ENCODE measurements at places on chromosomes 4 and X. TPM values are rescaled to one million over a fixed set of nuclear protein-coding genes. Genes with fewer than 3 reads are reported as not detected.

Gene XK
- 0.07 TPM for total RNA-seq

Gene CCDC110
- 0.43 TPM for total RNA-seq

Gene HTR2C
- total RNA-seq = not detected

Gene FGFBP2
- total RNA-seq = not detected

Gene QRFPR
- not detected for total RNA-seq

Gene PHF8
- total RNA-seq = 27.1 TPM

Gene ODAPH
- not detected for total RNA-seq

Gene GLRA3
- total RNA-seq = not detected

Gene SUPT20HL1
- total RNA-seq = not detected

Gene XPNPEP2
- total RNA-seq = not detected

Gene PDCL2
- not detected for total RNA-seq

Gene NSG1
- 30.6 TPM for total RNA-seq

Gene TMPRSS11A
- total RNA-seq = not detected

All from thoracic aorta endothelial cell (primary cell).